Panc1 (cell line): ENCODE measurements at places on chromosomes 12 and 14.

DNA sequence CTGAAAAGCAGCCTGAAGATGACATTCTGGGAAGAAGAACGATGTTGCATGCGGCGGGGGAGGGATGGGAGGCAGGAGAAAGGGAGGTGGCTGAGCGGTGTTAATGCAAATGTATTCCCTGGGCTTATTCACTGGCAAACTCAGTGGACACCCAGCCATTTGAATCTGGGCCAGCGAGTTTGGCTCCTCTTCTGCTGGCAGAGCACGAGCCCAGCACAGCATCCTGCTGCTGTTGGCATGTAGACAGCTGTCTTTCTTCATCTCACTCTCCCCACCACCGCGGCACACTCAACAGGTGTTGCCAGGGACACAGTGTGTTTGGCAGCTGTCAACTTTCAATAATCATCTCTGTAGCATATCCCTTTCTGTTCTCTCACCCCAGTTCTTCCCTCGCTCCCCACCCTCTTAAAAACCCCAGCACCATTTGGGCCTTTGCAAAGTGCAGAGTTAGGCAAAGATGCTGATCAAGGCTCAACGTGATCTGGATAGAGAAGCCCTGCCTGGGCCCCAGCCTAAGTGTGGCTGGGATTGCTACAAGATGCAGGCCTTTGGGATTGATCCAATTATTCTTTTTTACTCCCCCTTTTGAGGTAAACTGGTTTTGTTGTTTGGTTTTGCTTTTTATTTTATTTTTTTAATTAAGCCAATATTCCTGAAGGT, 131.9 kb downstream of the EXOC5 start:
- no peak for DNase-seq

GRCh38 chr12:124861492-124861891, 2.2 kb downstream of the SCARB1 start:
- DNase-seq, result no peak

DNA sequence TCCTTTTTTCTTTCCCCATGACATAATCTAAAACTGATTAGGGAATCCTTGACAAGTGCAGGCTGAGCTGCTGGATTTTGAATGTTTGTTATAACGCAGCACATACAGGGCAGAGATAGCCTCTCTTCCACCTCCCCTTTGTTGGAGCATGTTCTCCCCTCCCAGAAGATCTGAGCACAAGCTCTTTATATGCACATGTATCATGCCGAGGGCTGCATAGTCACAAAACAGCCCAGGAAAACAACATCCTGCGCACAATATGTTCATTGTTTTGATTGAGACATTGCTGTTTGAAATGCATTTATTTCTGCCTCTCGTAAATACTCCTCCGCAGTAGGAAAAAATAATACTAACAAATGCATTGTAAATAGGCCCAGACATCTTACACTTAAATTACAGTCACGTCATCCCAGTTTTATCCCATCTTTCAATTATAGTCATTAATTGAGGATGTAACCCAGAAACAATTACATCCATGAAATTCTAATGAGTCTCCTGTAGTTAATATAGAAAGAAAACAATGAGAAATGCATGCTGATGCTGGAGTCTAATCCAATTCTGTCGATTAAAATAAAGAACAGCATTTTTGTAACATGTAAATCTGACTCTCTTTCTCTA, 401.8 kb downstream of the BTG1 start:
- DNase-seq, result no peak

GRCh38 chr12:27083861-27084394, 1.6 kb upstream of the C12orf71 start:
- DNase-seq, result no peak

DNA sequence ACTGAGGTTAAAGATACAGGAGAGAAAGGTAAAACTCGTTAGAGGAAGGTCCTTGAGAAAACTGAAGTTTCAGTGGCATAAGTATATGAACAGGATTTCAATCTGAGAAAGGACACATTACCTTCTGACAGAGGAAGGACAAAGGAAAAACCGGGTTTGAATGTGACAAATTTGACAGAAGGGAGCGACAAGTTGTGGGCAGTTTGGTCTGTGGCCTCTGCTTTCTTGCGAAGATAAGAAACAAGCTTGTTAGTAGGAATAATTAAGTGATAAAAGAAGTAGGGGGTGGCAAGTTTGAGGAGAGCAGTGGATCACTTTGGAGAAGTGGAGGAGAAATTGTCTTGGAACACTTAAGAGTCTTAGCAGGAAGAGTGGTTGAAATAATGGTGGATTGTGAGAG, 5.1 kb downstream of the MON2 start:
- no peak for DNase-seq

GRCh38 chr14:51328064-51328771, 88.2 kb downstream of the TMX1 start:
- no peak for DNase-seq

DNA sequence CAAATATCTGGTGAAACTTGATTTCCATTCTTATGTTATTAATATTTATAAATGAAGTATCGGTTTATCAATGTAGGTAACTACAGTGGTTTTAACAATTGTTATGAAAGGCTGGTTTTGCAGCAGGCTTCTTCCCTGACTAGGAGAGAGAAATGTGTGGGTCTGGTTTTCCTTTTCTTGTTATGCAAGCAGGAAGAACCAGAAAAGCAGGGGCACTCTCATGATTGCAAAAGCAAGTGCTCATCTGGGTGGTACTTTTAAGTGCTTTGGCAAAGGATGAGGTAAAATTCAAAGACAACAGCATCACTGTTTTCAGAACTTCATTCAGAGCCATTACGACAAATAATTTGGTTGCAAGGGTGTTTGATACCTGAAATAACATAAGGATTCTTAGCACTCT, 105.6 kb downstream of the PTPRO start:
- DNase-seq, result no peak

- DNase-seq, result no peak
Observed at GRCh38 chr12:115541891-115542421, 735.5 kb downstream of the MED13L start.

DNA sequence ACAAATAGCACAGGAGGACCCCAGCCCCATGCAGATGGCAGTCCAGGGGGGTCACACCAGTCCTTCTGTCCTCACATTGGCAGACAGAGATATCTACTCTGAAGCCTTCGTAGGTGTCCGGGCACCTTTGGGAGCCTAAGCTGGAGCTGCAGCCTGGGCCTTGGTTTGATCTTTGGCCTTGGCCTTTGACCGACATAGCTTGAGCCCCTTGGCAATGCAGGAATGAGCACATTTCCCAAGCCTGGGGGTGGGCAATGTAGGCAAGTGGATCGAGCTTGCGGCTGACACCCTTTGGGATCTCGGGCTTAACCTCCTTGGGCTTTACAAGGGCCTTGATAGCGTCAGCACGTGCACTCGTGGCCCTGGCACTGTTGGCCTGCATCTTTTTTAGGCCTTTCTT, 6.4 kb downstream of the COQ5 start:
- DNase-seq, result no peak

DNA sequence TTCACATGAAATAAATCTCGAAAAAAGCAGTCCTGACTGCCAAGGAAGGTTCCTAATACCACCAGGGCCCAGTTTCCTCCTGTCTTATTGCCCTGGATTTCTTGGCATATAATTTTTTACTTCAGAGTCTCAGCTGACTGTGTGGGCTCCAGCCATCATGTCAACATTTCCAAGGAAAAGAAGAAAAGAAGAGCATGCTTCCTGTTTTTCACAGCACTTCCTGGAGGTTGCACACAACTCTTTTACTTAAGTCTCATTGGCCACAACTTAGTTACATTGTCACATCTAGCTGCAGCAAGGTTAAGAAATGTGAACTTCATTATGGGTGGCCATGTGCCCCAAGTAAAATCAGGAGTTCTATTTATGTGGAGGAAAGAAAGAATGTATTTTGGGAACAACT, 24.3 kb downstream of the DACT1 start:
- DNase-seq, result no peak

DNA sequence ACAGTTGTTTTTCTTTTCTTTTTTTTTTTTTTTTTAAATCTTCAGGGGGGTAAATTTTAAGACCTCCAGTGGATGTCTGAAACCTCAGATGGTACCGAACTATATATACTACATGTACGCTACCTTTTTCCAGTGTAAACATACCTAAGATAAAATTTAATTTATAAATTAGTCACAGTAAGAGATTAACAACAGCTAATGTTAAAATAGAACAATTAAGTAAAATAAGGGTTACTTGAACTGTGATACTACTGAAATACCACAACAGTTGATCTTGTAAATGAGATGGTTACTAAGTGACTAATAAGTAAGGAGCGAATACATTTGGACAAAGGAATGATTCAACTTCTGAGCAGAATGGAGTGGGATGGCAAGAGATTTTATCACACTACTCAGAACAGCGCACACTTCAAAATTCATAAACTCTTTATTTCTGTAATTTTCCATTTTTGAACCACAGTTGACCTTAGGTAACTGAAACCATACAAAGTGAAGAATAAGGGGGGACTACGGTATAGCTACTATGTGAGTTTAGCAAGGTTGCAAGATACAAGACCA, 80.5 kb upstream of the PCED1B start:
- no peak for DNase-seq

DNA sequence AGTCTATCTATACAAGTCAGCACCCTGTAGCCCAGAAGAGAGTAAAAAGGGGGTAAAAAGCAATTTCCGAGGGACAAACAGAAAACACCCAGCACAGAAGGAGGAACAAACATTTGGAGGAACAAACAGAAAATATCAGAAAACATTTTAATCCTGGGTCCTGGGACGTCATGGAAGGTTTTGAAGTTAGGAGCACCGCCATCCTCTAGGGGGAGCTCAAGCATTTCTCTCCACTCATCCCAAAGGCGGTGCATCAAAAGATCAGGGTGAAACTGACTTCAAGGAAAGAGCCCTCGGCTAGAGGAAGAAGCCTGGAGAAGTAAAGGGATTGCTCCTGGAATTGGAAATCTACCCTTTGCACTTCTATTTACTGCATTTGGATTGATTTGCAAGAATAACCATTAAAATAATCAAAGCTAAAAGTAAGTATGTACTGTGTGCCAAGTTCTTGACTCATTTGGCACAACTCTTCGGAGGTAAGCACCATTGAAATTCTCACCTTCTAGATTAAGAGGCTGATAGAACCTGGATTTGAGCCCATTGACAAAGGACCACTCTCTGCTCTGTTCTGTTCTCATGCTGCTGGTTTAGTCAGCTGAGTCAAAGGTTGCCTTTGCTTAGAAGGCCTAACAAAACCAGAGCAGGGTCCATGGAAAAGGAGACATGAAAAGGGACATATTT, 17.2 kb upstream of the POC1B start:
- DNase-seq, result peak; percentile 33

DNA sequence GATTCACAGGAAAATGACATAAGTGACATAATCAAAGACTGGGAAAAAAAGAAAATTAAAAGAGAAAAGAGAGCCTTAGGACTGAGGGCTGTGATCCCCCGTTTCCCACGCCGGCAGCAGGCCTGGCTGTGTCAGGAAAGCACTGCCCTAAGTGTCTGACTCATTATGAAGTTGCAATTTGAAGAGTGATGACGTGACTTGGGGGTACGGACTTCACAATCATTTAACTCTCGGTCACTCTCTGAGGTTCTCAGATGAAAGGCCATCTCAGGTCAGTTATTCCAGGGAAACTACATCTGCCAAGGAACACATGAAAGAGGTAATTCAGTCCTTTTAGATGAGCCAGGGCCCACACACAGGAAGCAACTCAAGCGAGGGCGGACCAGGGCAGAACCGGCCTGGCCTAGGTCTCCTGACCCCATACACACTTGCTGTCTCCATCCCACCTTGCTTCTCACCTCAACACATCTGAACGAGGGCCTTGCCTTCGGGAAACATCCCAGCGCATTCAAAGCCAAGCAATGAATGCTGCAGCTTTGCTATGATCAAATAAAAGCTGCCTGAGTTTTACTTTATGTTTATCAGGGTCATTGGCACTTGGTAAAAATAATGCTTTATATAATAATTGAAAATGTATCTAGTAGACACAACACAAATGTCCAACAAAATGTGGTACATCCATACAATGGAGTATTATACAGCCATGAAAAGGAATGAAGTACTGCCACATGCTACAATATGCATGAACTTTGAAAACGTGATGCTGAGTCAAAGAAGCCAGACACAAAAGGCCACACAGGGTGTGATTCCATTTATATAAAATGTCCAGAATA, 2.7 kb downstream of the SSH1 start:
- DNase-seq, result no peak

DNA sequence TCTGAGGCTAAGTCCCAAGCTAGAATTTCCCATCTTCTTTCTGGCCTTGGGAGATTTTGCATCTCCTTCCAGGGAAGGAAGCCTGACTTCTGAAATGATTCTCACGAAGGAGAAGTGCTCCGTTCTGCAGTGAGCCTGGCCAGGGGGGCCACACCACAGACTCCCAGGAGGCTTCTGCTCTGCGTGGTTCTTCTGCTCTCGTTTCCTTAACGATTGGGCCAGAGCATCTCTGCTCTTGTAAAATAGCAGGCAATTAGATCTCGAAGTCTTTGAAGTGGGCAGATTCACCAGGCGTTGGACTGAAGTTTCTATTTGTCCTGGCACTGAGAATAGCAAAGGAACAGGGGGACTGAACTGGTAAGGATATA, 6.7 kb upstream of the BATF start:
- DNase-seq, result no peak

DNA sequence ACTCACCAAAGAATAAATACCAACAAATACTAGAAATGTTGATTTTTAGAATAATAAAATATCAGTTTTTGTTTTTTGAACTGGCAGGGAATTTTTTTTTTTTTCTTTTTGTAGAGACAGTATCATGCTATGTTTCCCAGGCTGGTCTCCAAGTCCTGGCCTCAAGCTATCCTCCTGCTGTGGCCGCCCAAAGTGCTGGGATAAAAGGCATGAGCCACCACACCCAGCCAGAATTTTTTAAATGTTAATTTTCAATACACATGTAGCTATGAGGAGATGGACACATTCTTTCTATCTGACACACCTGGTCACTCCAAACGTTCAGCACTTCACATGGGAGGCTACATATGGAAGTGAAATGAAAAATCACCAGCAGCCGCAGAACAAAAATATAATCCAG, 126.8 kb downstream of the ETV6 start:
- DNase-seq, result no peak

DNA sequence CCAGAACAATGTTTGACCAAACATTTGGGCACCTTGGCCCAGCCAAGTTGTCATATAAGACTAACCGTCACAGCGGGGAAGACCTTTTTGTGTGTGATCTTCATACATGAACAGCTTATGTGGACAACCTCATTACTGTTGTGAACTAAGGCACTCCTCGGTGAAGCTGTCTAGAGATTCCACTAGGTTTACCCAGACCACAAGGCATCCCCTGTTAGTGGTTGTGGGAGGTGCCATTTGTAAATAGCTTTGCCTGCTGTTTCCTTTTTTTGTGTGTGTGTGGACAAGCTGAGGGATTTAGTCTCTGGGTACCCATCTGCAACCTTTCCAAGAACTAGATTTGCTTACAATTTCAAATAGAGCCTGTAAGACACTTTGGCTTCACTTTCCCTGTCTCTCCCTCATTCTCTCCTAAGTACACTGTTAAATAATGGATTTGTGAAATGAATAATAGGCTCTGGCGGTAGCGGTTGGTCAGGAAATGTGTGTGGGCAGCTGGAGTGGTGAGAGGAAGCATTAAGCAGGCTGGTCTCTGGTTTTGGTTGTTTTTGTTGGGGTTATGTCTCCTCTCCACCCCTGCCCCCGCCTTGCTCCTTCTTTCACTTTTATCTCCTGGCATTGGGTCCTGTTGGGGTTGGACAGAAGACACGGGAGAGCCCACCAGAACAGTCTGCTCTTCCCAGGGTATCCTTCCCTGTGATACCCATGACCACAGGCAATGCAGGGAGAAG, 727.6 kb downstream of the VRK1 start:
- DNase-seq, result no peak
